ENCODE measurements at places on chromosomes 2 and 18.
A peak's percentile ranks its signal among the peaks of the same experiment; 100 is the strongest.

GRCh38 chr2:241965931-241966412, 96.4 kb downstream of the RTP5 start:
- peak; percentile 74 for DNase-seq

GRCh38 chr2:120809609-120810440, 74.2 kb downstream of the GLI2 start:
- no peak for DNase-seq

GRCh38 chr2:105629634-105630033, 115.1 kb upstream of the NCK2 start:
- no peak for DNase-seq

DNA sequence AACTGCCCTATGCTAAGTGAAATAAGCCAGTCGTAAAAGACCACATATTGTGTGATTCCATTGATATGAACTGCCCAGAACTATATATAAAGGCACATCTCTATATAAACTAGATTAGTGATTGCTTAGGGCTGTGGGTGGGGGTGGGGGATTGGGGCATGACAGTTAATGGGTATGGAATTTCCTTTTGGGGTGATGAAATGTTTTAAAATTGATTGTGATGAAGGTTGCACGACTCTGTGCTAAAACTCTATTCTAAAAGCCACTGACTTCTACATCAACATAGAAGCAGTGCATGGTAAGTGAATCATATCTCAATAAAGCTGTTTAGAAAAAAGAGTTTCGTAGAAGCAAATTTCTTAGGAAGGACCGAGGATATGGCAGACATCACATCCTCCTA, 53.0 kb downstream of the CDCA7 start:
- no peak for DNase-seq

DNA sequence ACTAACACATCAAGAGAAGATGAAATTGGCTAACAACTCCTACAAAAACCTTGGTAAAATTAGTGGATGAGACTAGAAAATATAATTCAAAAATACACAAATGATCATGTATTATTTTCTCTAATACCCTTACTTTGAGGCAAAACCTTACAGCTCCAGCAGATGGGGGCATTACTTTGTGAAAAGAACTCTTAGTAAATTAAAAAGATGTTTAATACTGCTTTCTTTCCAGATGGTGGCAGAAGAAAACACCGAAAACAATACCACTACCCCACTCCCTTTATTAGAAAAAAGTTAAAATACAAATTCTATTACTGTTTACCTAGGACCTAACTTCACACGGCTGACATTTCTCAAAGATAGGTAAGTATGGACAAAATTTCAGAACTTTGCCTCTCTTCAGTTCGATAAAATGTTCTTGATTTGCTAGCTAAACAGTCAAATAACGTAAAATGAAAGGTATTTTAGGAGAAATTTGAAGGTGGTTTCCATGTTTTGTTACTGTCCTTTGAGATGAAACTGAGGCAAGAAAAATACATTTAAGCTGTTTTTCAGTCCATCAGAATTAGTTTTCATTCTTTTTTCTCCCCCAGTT, 30.6 kb downstream of the ORC4 start:
- DNase-seq: no peak

- DNase-seq: no peak
Measured at GRCh38 chr18:25422230-25422629, 70.3 kb upstream of the ZNF521 start.

GRCh38 chr2:62304429-62305417, 108.8 kb downstream of the B3GNT2 start:
- peak; percentile 70 for DNase-seq

GRCh38 chr2:108612514-108613183, 78.4 kb downstream of the LIMS1 start:
- DNase-seq: no peak

DNA sequence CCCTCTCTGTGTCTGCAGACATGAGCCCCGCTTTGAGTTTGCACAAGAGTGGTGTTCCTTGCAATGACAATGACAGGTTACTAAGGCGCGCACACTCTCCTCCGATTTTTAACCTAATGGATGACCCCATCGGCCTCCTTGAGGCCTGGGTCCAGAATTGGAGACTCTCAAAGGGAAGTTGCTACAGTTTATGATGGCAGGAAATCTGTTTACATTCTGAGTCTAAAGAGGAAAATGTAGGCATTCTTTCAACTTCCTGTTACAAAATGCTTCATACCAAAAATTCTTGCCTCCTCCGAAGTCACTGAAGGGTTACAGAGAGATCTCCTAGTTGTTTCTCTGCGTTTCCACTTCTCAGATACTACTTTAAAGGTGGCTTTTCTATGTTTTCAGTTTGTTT, 225.3 kb upstream of the AGAP1 start:
- DNase-seq: no peak

DNA sequence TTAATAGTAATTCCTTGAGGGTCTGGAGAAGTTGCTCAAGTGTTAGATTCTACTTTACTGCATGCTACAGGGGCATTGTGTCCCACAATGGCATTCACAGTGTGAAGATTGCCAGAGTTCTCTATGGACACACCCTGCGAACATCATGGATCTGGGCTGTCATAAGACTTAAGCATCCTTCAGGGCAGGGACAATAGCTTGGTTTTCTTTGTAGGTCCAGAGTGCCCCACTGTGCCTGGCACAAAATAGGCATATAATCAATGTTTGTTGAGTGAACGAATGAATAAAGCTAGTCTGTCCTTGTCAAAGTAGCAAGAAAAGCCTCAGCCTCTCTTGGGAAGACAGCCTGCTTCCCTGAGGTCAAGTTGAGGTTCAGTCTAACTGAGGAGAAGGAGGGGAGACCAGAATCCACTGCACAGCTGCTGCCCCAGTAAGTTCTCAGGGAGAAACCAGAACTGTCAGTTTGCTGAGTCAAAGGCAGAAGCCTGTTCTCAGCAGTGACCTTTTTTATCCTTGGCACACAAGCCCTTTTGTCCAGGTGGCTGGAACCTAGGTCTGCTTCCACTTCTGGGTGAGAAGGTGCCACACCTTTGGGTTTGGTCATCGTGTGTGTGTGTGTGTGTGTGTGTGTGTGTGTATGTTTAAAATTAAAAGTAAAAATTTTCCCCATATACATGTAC, 15.0 kb downstream of the INPP4A start:
- DNase-seq: no peak

- no peak for DNase-seq
Measured at GRCh38 chr2:175872721-175873120, 129.3 kb downstream of the LNPK start.

GRCh38 chr2:88818381-88818780, 126.9 kb downstream of the RPIA start:
- DNase-seq: no peak

GRCh38 chr18:62017618-62018017, 124.8 kb upstream of the RNF152 start:
- DNase-seq: no peak

- DNase-seq: no peak
Measured at GRCh38 chr2:40130251-40130994, 321.5 kb downstream of the SLC8A1 start.

DNA sequence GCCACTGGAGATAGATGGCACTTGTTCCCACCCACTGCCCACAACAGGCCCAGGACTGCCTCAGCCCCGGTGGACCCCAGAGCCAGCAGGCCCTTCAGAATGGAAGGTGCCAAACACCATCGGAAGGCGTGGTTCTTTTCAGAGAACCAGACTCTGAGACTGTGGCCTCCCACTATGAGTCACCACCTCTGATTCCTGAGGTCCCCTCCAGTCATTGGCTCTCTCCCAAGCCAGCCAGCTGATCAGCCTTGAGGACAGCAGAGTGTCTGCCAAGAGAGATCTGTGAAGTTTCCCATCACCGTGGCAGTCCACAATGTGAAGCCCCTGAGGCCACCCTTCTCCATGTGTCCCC, 10.4 kb upstream of the MAP3K2 start:
- peak; percentile 84 for DNase-seq

DNA sequence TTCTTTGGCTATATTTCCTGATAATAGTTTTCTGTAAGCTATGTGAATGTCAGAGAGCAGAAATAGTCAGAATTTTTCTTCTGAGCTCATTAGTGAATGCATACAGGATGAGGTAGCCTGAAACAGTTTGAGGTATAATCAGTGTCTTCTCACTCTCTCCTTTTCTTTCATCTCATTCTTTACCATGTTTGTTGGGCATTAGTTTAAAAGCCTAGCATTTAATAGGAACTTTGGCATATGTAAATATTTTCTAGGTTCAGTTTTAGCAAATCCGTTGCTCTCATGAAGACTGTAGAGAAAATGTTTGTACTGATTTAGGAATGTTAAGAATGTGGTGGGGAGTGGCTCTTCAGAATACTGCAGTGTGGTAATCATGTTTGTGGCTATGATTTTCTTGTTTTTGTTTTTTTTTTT, 119.4 kb downstream of the PARD3B start:
- DNase-seq: no peak

GRCh38 chr2:1594373-1595171, 149.7 kb downstream of the PXDN start:
- no peak for DNase-seq

DNA sequence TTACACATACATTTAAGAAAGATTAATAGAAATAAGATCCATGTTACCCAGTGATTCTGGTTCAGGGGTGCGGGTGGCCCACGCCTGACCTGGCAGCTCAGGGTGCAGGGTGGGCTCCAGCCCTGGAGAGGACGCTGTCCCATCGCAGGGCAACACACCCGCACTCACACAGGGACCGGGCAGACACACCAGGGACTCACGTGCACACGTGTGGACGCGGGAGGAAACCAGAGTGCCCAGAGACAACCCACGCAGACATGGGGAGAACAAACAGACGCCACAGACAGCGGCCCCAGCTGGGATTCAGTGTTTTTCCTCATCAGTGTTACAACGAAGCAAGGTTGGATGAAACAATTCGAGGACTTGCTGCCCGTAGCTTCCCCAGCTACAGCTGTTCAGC, 8.4 kb upstream of the ALLC start:
- DNase-seq: no peak

GRCh38 chr18:46184727-46185126, 80.5 kb downstream of the HAUS1 start:
- DNase-seq: no peak

GRCh38 chr18:62098960-62099359, 87.9 kb downstream of the PIGN start:
- no peak for DNase-seq

Data from Peyer's patch (tissue), 4 donors.